NCI-H1105 (cell line): ENCODE measurements at places on chromosomes 2 and 18.

- no peak for DNase-seq
These were observed 129.7 kb upstream of the OSR1 start for GRCh38 chr2:19488009-19488691.

GRCh38 chr18:48736321-48737260 is 197.8 kb downstream of the CTIF start:
- DNase-seq = no peak

- DNase-seq = no peak
These were observed 8.9 kb downstream of the TPO start for GRCh38 chr2:1422131-1422530.

DNA sequence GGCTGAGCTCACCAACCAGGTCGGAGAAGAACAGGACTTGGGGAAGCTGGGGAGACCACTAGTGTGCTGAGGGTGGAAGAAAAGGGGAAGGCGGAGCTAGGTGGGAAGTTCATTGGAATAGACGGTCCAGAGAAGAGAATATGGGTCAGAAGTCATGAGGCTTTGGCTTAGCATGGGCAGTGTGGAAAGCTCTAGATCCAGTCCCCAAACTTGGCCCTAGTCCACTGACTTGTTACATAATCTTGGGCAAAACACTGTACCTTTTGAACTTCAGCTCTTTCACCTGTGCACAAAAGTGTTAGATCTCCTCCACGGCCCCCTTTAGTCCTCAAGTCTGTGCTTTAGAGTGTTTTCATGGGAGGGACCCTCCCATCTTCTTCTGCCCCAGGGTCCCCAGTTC is 10.7 kb downstream of the GCKR start:
- DNase-seq = no peak

DNA sequence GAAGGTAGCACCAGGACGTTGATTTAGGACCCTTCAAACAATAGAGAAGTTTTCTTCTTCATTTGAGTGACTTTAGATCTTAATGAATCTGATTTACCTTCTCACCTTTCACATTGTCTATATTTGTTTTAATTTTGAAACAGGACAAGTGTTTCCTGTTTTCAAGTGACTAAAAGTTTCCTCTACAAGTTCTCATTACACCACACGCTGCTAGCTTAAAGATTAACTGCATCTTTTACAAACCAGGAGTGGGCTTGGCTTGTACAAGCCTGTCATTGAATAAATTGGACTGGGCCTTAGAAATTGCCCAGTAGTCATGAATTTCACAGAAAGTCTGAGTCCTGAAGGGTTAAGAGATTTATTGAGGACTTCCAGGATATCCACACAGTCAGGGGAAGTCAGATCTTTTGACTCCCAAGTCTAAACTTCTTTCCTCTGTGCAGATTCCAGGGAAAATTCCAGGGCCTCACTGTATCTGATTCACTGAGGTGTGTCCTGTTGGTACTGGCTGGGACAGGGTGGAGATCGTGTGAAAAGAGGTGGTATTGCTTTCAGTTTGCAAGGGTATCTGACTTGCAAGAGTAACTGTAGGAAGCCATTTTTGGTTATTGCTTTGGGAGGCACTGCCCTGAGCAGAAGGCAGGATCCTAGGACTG is 3.4 kb downstream of the SGPP2 start:
- DNase-seq = no peak

- no peak for DNase-seq
These were observed 71.2 kb downstream of the NABP1 start for GRCh38 chr2:191749181-191749540.

GRCh38 chr2:50726186-50726585 is 305.7 kb downstream of the NRXN1 start:
- no peak for DNase-seq

DNA sequence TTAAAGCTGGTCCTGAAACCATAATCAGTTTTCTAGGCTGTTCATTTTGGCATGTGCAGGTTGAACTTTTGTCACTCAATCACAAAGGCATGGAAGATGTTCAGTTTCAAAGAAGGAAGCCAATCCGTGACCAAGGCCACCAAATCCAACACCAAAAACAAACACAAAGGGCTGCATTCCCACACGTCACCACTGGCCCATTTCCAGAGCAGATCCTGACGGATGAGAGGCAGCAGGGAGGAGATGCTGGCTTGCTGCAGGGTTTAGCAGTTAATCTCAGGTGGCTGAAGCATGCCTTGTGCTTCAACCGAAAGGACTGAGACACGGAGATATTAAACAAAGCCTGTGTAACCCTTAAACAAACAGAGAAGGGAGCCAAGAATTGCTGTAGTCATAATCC is 191.9 kb upstream of the CTAGE1 start:
- no peak for DNase-seq

DNA sequence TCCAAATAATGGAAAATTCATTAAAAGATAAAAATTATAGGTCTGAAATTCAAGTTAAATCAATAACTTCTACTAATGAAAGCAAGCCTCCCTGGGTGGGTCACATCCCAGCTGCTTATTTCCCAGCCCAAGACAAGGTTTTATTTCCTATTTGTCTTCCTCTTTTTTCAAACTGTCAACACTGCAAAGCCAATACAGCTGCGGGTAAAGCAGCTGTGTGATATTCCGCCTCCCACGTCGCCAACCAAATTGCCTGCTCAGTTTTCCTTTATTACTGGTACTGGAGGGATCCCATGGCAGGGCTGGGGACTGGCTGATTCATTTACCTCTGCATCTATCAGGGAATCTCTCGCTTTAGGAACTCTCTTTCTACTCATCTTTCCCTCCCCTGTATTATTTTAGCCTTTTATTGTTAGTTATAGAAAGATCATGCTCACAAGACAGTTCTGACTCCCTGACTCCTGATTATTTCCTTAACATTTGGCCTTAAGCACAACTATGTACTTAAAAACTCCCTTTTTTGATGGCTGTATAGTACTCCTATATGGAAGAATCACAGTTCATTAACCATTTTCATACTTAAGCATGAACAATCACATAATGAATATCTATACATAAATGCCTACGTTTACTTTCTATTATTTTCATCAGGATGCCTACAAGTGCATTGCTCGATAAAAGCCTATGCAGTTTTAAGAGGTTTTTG is 253.1 kb downstream of the CDCA7 start:
- DNase-seq = no peak
